Glutamatergic neuron (in vitro differentiated cells): ENCODE measurements at places on chromosomes 4 and X. TPM values are rescaled to one million over a fixed set of nuclear protein-coding genes. Genes with fewer than 3 reads are reported as not detected.

DNA sequence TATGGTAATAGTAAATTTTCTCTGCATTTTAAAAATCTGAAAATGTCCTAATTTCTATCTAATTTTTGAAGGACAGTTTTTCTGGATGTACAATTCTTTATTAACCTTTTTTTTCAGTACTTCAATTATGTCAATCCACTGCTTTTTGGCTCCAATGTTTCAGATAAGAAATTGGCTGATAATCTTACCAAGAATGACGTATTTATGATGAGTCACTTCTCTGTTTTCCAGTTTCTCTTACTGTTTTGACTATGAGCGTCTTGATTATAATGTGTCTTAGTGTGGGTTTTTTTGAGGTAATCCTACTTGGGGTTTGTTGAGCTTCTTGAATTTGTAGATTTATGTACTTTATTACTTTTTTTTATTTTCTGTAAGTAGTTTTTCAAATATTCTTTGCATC, 47.2 kb downstream of the UGT2B11 start:
- no peak overlapping the region for H3K27ac ChIP-seq
- H3K4me3 ChIP-seq = no peak overlapping the region
- H3K27me3 ChIP-seq = no peaks in the 10 kb centered on the region
- H3K4me1 ChIP-seq = no peaks in the 10 kb centered on the region
- no peak for DNase-seq
- no peaks in the 10 kb centered on the region for H3K36me3 ChIP-seq

DNA sequence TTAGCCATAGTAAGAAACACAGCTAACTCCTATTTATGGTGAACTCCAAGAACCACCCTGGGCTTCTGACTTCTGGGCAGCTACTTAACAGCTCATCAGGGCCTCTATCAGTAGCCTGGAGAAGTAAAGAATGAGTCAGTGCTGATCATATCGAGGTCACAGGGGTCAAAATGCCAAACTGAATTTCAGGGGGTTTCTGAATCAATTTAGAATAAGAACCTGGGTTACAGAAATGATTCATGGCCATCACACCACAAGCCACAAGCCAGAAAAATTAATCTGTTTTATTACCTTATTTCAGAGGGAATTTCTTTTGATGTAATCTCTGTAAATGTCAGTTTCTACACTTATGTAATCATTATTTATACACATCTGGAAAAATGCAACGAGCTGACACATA, 64.4 kb downstream of the CHST7 start:
- H3K27me3 ChIP-seq = no peaks in the 10 kb centered on the region
- no peaks in the 10 kb centered on the region for H3K36me3 ChIP-seq
- no peak overlapping the region for H3K27ac ChIP-seq

DNA sequence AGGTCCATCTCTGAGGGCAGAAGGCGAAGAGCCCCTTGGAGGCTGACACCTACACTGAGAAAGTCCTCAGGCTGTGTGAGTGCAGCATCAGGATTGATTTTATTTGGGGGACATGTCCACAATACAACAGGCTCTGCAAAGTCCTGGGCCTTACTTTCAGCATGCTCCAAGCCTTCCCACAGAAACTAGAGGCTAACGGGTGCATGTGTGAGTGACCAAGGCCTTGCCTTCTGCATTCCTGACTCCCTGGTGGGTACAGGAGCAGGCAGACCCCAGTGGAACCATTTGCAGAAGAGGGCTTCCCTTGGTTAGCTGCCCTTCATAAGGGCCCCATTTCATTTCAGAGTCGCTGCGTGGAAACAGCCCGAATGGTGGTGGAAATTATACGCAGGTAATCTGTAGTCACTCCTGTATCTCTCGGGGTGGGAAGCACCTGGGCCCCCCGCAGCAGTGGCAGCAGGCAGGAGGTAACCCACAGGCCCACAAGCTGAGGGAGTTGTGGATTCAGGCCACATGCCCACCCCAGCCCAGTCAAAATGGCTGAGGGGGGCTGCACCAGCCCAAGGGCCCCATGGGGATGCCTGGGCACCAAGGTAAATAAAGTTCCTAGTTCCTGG, 37.7 kb downstream of the NSG1 start:
- no peak for DNase-seq
- no peak overlapping the region for H3K27ac ChIP-seq
- H3K4me1 ChIP-seq = peaks cover 32% of the 10 kb centered on the region
- peaks cover 5% of the 10 kb centered on the region for H3K27me3 ChIP-seq

- peak overlapping the region; percentile 99 for H3K27ac ChIP-seq
- peaks cover 7% of the 10 kb centered on the region for H3K4me1 ChIP-seq
- no peak for DNase-seq
- peak overlapping the region; percentile 99 for H3K4me3 ChIP-seq
Measured at GRCh38 chr4:125833-126232, 1.5 kb downstream of the ZNF718 start.

GRCh38 chr4:94913316-94913715, 155.6 kb downstream of the BMPR1B start:
- no peak overlapping the region for H3K4me3 ChIP-seq
- DNase-seq = no peak
- no peaks in the 10 kb centered on the region for H3K4me1 ChIP-seq
- H3K27me3 ChIP-seq = no peaks in the 10 kb centered on the region
- no peak overlapping the region for H3K27ac ChIP-seq

DNA sequence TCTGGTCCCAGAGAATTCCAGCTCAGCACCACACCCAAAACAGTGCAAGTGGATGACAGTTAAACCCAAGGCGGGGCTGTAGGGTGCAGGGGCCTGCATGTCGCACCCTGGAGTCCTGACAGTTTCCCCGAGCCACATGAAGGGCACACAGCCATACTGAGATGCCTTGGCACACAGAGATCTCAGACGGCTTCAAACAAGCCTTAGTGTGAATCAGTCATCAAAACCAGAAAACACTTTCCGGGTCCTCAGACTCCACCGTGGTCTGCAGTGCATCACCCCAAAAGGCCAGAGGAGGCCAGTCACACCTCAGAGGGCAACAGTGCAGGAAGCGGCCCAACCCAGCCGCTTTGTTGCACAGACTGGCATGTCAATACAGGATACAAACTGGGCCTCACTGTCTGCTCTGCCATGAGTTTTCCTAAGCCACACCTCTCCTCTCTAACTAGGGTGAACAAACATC, 64.6 kb upstream of the ENPP6 start:
- H3K27ac ChIP-seq = no peak overlapping the region
- DNase-seq = no peak
- H3K4me1 ChIP-seq = no peaks in the 10 kb centered on the region
- H3K27me3 ChIP-seq = no peaks in the 10 kb centered on the region
- H3K36me3 ChIP-seq = no peaks in the 10 kb centered on the region

The SATL1 gene
- total RNA-seq = not detected

The PRSS12 gene
- total RNA-seq = 113 TPM

The GYPA gene
- 1.3 TPM for total RNA-seq

The SLC9B1 gene
- 3.1 TPM for total RNA-seq

The SHOX gene
- 0.22 TPM for total RNA-seq

The RAB40AL gene
- 1.8 TPM for total RNA-seq

The MAGEC2 gene
- total RNA-seq = not detected
